ENCODE measurements at places on chromosomes 2 and 18.

DNA sequence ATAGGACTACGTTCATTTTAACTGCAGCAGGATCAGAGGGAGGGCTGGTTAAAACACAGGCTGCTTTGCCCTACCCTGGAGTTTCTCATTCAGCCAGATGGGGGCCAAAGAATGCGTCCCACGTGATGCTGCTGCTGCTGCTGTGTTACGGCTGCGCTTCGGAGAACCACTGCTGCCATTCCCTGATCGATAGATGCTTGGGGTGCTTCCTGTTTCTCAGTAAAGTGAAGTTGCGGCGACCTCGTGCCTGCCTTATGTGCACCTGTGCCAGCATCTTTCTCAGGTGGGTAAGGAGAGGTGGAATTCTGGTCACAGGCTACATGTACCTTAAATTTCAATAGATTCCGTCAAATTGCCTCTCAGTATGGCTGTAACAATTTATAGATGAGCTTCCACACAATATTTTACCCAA, 24.7 kb upstream of the TOGARAM2 start:
- no peak overlapping the region for H3K4me3 ChIP-seq
- peaks cover 7% of the 10 kb centered on the region for H3K36me3 ChIP-seq
- H3K27me3 ChIP-seq: no peaks in the 10 kb centered on the region
- DNase-seq: peak; percentile 46
- no peak overlapping the region for H3K27ac ChIP-seq

DNA sequence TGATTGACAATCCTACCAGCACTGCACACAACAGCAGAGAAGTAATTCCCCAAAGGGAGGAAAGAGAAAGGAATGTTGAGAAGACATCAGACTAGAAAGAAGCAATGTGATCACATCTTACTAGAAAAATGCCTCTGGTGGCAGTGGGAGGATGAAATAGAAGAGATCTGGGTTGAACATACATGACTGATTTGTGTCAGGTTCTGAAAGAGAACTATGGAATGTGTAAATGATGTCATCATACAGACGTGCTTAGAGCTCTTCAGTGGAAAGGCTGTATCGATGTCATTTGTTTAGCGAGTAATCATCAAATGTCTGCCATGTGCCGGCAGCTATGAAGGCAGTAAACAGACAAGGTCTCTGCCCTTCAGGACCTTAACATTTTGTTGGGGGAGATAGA, 24.9 kb downstream of the GORASP2 start:
- H3K4me3 ChIP-seq: no peak overlapping the region
- H3K27me3 ChIP-seq: no peaks in the 10 kb centered on the region
- peaks cover 92% of the 10 kb centered on the region for H3K36me3 ChIP-seq
- H3K4me1 ChIP-seq: peaks cover 1% of the 10 kb centered on the region
- H3K27ac ChIP-seq: peak overlapping the region; percentile 48

DNA sequence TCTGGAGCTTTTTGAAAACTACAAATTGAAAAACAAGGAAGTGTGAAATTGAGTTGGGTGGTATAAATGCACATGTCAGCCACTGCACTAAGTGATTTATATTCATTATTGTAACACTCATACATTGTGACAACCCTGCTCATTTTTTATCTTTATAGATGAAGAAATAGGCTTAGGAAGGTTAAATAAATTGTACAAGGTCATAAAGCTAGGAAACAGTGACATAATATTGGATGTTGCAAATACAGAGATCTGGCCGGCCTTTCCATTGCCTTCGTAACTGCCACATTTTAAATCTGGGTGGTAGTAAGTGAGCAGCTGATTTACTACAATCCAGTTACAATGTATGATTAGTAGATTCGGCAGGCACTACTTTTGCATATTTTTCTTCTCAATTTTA, 76.6 kb upstream of the LPIN2 start:
- no peaks in the 10 kb centered on the region for H3K27me3 ChIP-seq
- H3K4me3 ChIP-seq: no peak overlapping the region
- no peaks in the 10 kb centered on the region for H3K4me1 ChIP-seq

DNA sequence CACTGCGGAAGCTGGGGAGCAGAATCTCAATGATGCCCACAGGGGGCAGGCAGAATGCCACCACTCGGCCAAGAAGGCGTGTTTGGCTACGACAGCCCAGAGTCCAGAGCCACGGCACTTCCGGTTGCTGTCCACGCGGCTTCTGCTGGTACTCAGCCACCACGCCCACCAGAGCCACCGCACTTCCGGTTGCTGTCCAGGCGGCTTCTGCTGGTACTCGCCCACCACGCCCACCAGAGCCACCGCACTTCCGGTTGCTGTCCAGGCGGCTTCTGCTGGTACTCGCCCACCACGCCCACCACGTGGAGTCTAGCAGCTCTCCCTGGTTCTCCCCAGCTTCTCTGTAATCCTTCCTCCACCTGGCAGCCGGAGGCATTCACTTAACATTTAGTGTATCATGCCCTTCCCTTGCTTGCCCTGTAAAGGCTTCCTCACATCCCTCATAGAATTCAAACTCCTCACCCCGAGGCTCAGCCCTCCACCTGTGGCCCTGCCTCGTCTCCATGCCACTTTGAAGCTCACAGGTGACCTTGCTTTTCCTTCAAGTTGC, 40.1 kb upstream of the APCDD1 start:
- H3K4me3 ChIP-seq: no peak overlapping the region
- peaks cover 17% of the 10 kb centered on the region for H3K27me3 ChIP-seq
- no peaks in the 10 kb centered on the region for H3K4me1 ChIP-seq
- no peak overlapping the region for H3K27ac ChIP-seq

DNA sequence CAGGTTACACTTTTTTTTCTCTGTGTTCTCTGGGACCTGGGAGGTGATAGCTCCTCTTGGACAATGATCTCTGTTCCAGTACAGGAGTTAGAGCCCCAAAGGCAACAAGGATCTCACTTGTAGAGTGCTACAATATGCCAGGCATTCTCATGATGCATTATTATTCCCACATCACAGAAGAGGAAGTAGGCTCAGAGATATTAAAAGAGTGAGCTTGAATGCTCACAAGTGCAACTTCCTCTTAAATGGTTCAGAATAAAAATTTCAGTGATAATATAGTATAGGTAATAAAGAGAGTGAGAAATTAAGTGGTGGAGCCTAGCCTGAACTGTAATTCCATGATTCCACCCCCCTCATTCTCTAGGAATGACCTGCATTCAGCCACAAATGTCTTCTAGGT, 21.4 kb downstream of the POLE4 start:
- no peaks in the 10 kb centered on the region for H3K36me3 ChIP-seq
- no peaks in the 10 kb centered on the region for H3K27me3 ChIP-seq
- DNase-seq: no peak

DNA sequence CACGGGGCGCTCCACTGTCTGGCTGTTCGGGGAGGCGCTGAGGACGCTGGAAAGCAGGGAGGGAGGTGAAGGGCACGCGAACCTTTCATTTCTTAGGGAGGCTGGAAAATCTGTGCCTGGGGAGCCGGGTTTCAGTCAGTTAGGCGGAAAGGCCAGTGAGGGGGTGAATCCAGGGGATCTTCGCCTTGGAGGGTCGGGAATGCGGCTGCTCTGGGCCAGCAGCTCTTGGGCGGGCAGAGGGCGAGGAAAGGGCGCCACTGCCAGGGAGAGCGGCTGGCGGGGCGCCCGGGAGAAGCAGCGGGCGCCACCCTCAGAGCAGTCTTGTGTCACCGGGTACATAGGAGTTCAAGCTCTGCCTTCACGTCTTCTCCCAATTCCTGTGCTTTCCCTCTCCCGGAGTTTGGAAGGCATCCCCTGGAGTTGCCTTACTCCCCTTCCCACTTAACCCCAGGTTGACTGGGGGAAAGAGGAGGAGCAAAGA, 1.4 kb downstream of the CCDC85A start:
- DNase-seq: no peak
- no peaks in the 10 kb centered on the region for H3K36me3 ChIP-seq

DNA sequence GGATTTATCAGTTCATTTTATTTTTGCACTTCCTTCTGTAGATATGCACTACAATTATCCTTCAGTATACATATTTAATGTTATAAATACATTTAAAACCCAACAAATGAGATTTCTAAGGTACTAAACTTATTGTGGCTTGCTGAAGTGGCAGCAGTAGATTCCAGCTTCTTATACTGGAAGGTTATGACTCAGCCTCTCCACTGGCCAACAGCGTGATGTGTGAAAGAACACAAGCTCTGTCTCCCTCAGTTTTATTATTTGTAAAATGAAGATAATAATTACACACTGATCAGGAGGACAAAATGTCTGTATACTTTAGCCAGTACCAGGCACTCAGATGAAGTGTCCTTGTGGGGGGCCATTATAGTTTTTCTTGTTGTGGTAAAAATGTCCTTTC, 1147.1 kb downstream of the CNTNAP5 start:
- H3K27me3 ChIP-seq: no peaks in the 10 kb centered on the region
- no peaks in the 10 kb centered on the region for H3K36me3 ChIP-seq
- H3K27ac ChIP-seq: no peak overlapping the region
- H3K4me3 ChIP-seq: no peak overlapping the region
- no peak for DNase-seq
- no peaks in the 10 kb centered on the region for H3K4me1 ChIP-seq

DNA sequence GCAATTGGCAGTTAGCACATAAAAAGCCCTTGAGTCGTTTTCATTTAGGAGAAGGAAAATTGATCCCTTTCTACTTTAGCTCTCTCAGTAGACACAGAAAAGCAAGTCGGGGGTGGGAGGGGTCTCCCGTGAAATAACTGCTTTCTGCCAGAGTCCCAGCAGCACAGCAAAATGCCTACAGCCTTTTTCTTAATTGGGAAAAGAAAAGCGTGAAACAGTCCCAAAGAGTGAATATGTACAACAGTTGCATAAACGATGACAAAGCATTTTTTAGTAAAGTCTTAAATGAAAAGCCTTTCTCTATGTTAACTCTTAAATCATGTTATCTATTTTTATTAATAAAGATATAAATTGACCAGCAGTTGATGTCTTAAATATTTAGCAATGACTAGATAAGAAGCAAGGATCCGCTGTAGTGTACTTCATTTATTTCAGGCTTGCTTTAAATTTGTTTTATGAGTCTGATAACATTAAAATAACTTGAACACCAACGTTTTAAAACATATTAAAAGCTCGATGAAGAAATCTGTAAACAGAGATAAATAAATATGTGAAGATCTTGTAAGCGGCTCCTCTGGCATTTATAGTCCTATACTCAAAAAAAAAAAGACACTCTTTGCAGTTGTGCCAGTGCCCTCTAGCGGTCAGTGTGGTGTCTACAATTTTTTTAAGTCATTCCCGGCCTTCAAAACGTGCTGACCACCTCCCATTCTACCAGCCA, 42.3 kb upstream of the ATIC start:
- no peak overlapping the region for H3K4me3 ChIP-seq
- H3K27me3 ChIP-seq: peaks cover 2% of the 10 kb centered on the region
- H3K36me3 ChIP-seq: no peaks in the 10 kb centered on the region
- peak; percentile 37 for DNase-seq

DNA sequence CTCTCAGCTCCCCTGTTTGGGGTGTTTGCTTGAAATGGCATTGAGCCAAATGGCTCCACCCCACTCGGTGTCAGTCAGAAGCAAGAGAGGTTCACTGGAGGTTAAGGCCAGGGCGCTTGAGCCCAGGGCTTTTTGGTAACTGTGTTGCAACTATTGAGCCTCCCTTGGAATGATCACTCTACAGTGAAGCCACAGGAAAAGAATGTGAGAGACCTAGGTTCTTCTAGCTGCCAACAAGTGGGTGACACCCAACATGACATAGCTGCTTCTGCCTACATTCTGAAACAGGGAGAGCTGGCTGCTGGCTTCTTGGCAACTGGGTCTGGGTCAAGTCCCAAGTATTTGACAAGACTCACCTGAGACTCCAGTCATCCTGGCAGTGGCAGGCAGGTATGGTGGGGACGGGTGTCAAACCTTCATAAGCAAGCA, 7.1 kb upstream of the GRHL1 start:
- H3K27me3 ChIP-seq: peaks cover 32% of the 10 kb centered on the region
- no peak overlapping the region for H3K27ac ChIP-seq
- DNase-seq: no peak
- H3K4me1 ChIP-seq: no peaks in the 10 kb centered on the region
- H3K4me3 ChIP-seq: no peak overlapping the region

GRCh38 chr2:233708942-233709341, 3.8 kb upstream of the UGT1A5 start:
- peaks cover 79% of the 10 kb centered on the region for H3K27me3 ChIP-seq
- no peak overlapping the region for H3K27ac ChIP-seq
- H3K36me3 ChIP-seq: peaks cover 3% of the 10 kb centered on the region
- no peak for DNase-seq
- no peak overlapping the region for H3K4me3 ChIP-seq

DNA sequence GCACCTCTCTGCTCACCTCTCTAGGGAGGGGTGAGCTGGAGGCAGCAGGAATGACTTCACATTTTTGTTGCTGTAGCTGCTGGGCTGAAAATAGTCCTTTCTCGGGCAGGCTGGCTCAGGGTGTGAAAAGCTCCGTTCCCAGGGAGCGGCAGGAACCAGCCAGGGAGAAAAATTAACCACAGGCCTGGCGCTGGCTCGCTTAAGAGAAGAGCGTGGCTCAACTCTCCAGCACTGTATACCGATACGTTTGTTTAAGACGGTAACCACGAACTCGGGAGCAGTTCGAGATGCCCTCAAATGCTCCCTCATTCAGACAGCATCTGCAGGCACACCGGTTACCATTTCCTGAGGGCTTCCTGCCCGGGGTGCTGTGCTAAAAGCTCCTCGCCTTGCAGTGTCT, 129.6 kb downstream of the CELF4 start:
- H3K4me3 ChIP-seq: no peak overlapping the region
- peaks cover 15% of the 10 kb centered on the region for H3K27me3 ChIP-seq
- no peak for DNase-seq
- H3K4me1 ChIP-seq: no peaks in the 10 kb centered on the region

DNA sequence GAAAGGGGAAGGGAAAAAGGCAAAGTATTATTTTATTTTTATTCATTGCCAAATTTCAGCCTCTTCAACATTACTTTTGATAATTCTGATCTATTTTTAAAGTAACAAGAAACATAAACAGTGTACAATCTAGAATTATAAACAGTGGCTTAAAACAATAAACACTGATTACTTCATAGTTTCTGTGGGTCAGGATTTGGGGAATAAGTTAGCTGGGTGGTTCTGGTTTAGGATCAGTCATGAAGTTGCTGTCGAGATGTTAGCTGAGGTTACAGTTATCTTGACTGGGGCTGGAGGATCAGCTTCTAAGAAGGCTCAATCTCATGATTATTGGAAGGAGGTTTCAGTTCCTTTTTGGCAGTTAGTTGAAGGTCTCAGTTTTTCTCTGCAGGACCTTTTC, 109.2 kb downstream of the SCN2A start:
- peaks cover 1% of the 10 kb centered on the region for H3K4me1 ChIP-seq
- peaks cover 10% of the 10 kb centered on the region for H3K27me3 ChIP-seq
- H3K36me3 ChIP-seq: no peaks in the 10 kb centered on the region
- H3K27ac ChIP-seq: no peak overlapping the region
- DNase-seq: no peak

DNA sequence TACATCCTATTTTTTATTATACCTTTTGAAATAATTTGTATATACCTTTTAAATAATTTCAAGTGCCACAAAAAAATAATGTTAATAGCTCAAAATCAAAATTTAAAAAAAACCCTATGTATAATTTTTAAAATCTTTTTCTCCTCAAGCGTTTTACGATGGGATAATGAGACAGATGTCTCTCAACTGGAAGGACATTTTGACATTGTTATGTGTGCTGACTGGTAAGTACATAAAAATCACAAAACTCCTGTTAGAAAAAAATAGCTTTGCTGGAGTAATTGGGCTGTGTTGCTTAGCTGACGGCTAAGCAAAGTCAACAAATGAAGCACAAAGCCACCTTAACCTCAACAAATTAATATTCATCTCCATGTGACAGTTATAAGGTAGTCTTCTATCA, 198.0 kb upstream of the SIX3 start:
- H3K4me3 ChIP-seq: no peak overlapping the region
- no peak for DNase-seq
- H3K27me3 ChIP-seq: no peaks in the 10 kb centered on the region
- H3K36me3 ChIP-seq: no peaks in the 10 kb centered on the region

All from effector memory CD8-positive, alpha-beta T cell (primary cell).